ENCODE measurements at places on chromosomes 1 and 21.

GRCh38 chr1:159091180-159091560, 14.6 kb upstream of the AIM2 start:
- no peak for DNase-seq

DNA sequence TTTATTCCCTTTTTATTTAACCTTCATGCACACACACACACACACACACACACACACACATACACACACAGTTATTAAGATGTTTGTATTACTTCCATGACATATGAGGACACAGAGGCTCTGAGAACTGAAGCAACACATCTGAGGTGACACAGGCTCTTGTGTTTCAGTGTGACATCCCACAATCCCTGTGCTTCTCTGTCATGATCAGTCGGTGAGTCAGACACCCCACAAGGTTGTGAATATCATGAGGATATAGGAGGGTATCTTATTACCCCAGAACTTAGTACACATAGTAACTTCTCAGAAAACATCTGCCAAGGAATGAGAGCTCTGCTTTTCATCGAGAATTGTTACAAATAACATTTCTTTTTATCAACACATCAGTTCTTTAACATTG, 459.3 kb downstream of the PLPP3 start:
- no peak for DNase-seq

DNA sequence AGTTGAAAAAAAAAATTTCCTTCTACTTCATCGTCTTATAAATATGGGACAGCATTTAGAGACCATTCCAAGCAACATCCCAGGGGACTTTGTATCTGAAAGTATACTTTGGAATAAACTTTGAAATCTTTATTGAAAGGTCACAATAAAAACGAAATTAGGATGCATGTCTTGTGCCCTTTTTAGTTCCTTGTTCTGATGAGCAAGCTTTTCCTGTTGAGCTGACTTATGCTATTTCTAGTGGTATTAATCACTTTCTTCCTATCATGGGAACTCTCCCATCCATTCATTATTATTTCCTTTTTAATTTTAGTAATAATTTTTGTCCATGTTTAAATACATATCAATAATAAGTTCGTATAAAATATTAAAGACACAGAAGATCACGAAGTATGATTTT, 4.0 kb upstream of the GBP2 start:
- DNase-seq: peak; percentile 65

GRCh38 chr1:178633056-178633455, 92.0 kb upstream of the RALGPS2 start:
- no peak for DNase-seq

DNA sequence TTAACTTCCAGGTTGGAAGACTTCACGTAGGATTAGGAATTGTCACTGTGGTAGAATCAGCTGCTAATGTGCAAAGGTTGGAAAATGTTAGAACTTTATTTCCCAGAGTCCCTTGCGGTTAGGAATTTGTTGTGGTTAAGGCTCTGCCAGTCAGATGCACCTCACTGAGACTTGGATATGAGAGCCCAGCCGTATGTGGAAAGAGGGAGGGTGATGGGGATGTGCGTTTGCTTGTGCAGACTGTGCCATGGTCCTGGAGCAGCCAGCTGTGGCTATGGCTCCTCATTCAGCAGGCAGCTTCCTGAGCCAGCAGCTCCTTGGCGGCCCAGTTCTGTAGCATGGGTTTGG, 12.5 kb downstream of the S100A10 start:
- no peak for DNase-seq

- no peak for DNase-seq
These were observed 76.5 kb downstream of the VCAM1 start for GRCh38 chr1:100796046-100796445.

GRCh38 chr21:21688889-21689288, 690.7 kb downstream of the NCAM2 start:
- no peak for DNase-seq

Data from CD14-positive monocyte (primary cell).